Esophagus muscularis mucosa (tissue), 4 donors: ENCODE measurements at places on chromosomes 12 and 14.

DNA sequence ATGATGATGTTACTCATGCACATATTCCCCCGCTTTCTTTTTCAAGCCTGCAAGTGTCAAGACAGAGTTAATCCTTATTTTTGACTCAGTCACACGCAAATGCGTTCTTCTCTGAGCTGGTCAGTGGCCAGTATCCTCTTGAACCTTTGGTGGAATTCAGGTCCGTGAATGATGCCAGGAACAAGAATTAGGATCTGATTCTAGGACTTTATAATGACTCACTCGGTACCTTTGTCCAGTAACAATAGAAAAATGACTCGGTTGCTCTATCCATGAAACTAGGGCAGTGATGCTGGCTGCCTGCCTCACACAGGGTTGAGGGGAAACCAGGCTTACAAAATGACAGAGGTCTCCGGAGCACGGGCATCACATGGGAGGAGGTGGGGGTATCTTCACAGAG lies 185.8 kb upstream of the NUDT4 start:
- DNase-seq = no peak

DNA sequence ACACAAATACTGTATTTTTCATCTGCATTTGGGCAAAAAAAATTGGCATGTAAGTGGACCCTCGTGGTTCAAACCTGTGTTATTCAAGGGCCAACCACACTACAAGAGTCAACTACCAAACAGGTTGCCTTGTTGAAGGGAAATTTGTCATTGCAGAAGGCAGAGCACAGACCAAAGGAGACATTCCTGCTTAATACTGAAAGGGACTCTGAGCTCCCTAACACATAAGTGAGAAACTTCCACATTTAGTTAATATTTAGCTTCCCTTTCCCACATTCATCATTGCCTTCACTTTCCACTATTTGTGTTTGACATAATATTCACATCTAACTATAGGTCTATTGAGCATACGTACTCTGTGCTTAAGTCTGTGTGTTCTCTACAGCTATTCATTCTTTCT lies 266.9 kb downstream of the KCNH5 start:
- DNase-seq = no peak

DNA sequence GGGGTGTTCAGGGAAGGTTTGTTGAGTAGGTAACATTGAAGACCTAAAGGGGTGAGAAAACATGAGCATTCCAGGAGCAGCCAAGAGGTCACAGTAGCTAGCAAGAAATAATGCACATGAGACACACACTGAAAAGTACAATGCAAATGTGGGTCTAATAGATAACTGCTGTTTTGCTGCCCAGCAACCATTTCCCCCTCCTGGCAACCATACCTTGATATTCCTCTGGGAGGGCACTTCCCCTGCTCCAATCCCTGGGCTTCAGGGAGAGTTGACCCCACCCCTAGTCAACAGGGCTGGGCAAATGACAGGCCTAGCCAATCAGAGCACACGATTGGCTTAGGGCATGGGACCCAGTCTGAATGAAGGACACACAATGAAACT lies 8.5 kb upstream of the ACTN1 start:
- DNase-seq = no peak

DNA sequence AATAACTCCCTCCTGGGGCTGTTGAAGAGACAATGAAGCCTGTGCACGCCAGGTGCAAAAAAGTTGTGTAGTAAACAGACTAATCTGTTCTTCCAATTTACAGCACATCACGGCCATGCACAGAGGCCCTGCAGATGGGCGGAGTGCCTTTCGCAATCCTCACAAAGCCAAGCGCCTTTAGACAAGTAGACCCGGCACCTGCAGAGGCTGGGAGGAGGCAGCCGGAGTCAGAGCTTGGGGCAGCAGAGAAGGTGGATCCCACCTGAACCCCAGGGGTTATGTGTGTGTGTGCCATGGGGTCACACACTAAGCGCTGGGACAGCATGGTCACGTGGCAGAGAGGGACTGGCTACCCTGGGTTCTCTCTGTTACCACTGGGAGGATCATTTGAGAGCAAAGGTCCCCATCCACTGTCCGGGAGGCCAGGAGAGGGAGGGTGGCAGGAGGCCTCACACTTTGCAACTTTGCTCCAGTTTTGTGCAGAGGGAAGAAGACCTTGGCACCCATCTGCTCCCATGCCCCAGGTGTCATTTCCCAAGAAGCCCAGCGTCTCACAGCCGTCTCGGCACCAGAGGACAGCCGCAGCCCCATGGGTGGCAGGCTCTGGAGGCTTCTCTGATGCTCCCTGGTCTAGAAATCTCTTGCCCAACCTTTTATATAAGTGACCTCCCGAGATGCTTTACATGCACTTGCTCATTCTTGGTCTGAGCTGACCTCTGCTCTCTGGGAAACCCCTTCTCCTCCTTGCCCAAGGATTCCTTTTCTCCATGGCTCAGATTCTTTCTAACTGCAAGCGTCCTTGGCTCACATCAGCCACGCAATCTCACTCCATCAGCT lies 80.0 kb upstream of the DICER1 start:
- no peak for DNase-seq

- DNase-seq = no peak
Observed at GRCh38 chr12:8127138-8127537, 3.7 kb downstream of the CLEC4A start.

DNA sequence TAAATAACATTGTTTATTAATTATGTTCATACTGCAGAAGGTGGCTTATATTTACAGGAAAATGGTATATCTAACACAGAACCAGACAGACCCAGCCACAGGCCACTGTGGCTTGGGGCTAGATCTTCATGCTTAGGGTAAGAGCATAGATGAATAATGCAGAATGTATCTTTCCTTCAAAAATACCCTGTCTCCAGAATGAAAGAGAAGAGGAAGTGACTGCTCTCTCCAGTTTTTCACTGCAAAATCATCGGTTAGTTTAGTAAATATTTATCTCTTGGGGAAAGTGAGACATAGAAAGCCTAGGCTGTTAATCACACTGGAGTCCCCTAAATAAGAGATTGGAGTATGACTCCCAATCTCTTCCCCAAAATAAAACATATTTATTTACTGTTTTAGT lies 453.7 kb downstream of the NAV3 start:
- DNase-seq = no peak

DNA sequence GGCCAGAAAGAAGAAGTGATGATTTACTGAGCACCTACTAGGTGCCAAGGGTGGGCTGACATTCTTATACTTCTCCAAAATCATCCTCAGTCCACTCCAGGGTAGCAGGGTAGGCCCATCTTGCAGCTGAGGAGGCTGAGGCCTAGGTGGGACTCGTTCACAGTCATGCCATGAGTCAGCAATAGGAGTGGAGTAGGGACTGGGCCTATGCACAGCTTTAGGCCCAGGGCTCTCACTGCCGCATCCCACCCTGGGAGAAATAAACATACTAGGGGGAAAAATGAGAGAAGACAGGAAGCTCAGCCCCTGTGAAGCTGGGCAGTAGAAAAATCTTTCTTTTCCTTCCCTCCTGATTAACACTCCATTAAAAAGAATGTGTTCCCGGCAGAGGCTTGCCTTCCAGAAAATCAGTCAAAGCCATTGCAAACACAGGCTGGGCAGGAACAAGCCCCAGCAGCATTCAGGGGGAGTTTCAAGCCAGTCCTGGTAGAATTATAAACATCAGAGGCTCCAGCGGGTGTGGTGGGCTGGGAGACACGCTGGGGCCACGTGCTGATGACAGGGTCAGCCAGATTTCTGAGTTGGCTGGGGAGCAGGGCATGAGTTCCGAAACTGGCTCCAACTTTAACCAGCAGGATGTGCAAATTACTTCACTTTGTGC lies 1.8 kb downstream of the HSPB8 start:
- no peak for DNase-seq

GRCh38 chr14:51901475-51902024 lies 41.1 kb downstream of the GNG2 start:
- no peak for DNase-seq

DNA sequence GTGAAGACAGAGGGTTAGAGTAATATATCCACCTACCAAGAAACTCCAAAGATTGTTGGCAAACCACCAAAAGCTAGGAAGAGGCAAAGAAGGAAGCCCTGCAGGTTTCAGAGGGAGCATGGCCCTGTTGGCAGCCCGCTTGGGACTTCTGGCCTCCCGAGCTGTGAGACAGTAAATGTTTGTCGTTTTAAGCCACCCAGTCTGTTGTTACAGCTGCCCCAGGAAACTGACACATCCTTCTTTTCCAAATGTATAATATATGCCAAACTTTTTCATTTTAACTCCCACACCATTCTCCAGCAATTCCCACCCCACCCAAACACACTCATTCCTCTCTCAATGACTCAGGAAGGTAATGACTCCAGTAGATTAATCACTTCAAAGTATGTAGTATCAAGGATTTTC lies 74.0 kb downstream of the RPS29 start:
- DNase-seq = no peak

DNA sequence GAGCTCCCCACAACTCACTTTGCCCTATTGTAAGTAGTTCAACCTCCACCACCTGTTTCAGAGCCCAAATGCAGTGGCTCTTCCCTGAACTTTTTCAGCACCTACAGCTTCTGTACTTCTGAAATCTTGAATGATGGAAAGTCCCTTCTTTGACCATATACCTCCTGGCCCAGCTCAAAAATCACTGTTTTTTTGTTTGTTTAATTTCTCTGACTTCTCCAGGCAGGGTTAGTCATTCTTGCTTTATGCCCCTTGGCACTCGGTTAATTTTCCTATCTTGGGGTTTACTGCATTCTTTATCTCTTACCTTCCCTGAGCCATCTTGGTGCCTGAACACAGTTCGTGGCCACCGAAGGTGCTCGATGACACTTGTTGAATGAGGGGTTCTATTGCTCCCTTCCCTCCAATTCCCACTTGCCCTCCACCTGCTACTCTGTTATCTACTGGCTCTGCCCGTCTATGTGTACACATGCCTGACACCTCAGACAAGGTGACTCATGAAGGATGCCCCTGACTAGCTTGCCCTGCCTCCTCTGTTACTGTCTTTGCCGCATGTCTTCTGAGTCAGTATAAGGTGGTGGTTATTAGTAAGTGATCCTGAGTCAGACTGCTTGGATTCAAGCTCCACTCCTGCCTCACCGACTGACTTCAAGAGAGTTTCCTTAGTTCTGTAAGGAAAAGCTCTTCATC lies 4.4 kb downstream of the AMHR2 start:
- DNase-seq = no peak

DNA sequence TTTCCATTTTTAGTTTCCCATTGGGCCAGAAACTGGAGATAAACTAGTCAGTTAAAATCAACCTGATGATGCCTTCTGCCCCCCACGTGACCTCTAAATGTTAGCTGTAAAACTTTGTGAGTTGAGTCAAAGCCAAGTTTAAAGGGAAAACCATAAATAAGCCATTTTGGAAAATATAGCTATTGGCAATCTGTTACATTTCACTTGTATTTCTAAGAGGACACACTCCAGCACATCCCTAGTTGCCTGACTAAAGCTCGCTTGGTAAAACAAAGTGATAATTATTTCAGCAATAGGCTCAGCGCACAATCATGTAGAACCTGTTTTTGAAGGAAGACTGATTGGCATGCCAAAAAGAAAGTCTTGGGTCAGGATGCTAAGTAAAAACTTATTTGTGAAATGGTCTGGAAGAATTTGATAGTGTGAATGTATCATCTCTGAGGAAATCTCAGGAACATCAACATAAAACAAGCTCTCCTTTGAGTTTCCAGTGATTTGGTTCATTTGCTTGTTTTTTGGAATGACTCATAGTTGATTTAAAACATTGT lies 49.2 kb upstream of the AEBP2 start:
- DNase-seq = no peak

GRCh38 chr12:5260086-5260485 lies 171.8 kb upstream of the NTF3 start:
- DNase-seq = no peak

DNA sequence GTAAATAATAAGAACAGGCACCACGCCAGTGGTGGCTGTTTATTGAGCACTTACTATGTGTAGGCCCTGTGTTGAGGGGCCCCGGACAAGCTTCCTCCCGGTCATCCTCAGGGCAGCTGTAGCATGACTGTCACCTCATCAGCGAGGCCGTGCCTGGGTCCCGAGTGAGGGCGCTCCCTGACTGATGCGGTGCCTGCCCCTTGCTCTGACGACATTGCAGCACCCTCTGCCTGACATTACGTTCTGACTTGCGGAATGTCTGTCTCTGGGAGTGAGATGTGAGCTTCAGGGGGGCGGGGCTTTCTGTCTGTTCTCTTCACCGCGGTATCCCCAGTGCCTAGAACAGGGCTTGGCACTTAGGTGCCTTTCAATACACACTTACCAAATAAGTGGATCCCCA lies 167.6 kb downstream of the RBM19 start:
- DNase-seq = no peak

- DNase-seq = no peak
Observed at GRCh38 chr14:72308967-72309485, 376.8 kb downstream of the RGS6 start.

- no peak for DNase-seq
Observed at GRCh38 chr12:946212-946611, 3.3 kb downstream of the RAD52 start.

DNA sequence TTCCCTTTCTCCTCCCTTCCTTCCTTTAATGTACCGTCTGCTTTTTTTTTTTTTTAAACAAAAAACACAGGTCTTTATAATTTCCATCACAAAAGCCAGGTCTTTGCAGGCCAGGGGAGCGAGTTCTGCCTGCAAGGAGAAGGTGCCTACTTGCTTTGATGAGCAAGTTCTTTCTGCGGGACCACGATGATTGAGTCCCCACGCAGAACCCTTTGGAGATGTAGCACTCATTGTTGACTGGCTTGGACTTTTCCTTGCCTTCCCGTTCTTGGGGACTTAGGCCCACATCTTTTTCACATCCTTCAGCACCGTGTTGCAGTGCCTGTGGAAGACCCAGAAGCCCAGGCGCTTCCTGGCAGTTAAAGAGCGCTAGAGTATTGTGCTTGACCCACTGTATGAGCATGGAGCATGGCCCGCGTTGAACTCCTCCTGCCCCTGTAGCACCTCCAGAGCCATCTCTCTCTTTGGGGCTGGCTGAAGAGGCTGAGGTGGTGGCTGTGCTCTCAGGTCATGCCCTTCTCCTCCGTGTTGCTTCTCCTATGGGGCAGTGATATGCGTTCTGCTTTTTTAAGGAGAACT lies 177.6 kb downstream of the EXOC5 start:
- no peak for DNase-seq

GRCh38 chr14:61326146-61326545 lies 4.8 kb downstream of the PRKCH start:
- DNase-seq = no peak

DNA sequence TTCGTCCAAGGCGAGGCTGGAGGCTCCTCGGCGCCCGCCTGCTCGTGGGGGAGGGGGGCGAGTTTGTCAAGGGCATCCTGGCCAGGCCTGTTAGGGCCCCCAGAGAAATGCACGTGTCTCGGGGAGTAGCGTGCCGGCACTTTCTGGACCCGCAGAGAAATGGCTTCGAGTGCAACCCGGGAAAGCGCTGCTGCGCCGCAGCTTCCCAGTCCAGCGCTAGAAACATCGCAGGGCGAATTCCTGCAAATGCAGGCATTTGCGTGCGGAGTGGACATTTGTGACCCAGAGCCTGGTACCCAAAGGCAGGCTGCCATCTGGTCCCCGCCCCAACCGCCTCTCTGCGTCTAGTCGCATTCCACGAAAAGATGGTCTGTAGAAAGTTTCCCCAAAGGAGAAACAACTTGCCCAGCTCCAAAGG lies 756 bp downstream of the LGR5 start:
- DNase-seq = no peak

GRCh38 chr12:65123435-65124063 lies 2.4 kb upstream of the WIF1 start:
- DNase-seq = no peak

- DNase-seq = no peak
Observed at GRCh38 chr12:108297424-108297823, 41.7 kb downstream of the CMKLR1 start.
